ENCODE measurements at places on chromosomes 3 and 15. TPM values are rescaled to one million over a fixed set of nuclear protein-coding genes. Genes with fewer than 3 reads are reported as not detected.

- DNase-seq, result peak; percentile 66
Measured at GRCh38 chr3:177930771-177931170, 605.5 kb upstream of the KCNMB2 start.

DNA sequence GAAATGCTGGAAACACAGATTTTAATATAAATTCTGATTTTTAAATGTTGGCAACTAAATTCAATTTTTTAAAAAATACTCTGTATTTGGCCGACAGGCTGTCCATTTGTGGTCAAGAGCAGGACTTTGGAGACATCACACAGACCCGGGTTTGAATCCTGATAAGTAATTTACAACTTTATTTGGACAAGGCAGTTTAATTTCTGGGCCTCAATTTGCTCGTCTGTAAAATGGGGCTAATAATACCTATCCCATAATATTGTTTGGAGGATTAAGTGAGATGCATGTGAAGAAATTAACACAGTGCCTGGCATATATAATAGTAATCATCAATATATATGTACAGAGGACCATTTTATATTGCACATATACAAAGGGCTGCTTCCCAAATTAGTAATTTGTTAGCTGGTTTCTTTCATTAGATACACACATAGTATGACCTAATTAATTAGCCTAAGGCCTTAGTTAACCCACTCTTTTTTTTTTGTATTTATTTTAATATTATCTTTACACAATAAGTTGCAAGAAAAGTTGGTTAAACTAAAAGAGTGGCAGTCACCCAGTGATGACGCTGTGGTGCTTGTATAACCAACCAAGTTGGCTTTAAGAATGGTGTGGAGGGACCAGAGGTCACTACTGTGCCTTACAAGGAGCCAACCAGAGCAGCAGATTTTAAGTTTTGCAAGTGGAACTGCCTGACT is 665 bp downstream of the PIGB start:
- peak; percentile 30 for DNase-seq

DNA sequence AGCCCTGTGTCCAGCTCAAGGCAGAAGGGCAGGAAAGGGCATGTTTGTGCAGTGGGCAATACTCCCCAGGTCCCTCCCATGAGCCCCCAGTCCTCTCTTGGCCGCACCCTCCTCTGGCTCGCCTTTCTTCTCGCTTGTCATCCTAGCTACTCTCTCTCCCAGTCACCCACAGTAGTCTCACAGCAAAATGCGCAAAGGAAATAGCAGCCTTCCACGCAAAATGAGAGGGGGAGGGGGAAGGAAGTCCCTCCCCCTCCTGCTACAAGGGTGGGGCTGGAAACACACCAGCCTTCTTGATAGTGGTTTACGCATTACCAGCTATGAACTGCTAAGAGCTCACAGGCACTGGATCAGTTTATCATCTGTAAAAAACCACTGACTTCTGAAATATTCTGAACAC is 83.8 kb downstream of the GADL1 start:
- no peak for DNase-seq

DNA sequence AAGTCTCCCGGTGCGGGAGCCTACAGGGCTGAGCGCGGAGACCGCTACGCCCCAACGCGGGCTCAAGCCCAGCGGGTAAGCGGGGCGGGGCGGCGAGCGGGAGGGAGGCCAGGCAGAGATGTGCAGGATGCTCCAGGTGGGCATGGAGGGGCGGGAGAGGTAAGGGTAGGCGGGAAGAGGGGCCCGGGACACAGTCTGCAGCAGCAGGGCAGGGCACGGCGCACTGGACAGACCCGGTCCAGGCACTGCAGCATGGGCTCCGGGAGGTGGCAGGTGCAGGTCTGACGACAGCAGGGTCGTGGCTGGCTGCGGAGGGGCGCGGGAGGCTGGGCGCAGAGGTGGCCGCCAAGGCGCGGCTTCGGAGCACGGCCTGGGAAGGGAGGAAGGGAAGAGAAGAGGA is 102.8 kb downstream of the GABRB3 start:
- DNase-seq, result no peak

DNA sequence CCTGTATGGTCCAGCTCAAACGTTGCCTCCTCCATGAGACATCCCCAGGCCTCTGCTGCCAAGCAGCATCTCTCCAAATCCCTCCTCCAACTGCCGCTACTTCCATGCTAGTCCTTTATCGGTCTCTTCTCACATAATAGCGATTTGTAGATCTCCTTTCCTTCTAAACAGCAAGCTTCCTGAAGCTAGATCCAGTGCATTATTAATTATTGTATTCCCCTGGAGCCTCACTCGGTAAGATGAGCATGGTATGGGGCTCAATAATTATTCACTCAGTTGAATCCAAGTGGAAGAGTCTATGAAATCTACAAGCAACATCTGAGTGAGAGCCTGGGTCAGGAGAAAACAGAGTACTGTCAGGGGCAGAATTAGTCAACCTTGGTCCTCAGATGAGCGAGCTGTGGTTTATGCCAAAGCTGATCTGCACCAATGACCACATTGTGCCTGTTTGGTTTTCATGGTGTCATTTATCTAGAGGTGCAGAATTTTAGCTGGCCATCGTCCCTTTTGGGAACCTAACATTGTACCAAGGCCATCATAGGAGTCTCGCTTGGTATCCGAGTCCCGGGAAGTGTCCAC is 93.8 kb upstream of the UBE2E1 start:
- no peak for DNase-seq

DNA sequence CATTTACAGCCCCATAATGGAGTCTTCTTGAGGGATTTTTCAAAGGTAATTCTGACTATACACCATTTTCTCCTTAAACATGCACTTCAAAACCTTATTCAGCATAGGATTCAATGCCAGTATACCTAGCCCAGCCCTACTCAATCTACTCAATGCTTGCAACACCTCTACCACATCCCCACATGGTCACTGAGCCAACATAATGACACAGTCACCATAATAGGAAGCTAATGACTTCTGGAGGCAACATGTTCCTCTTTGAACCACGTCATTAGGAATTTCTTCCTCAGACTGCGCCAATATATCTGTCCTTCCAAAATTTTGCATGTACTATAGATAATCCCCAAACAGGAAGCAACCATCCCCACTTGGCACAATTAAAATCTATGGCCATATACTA is 153.9 kb upstream of the SETMAR start:
- no peak for DNase-seq

- DNase-seq, result no peak
Measured at GRCh38 chr15:29997499-29997898, 85.3 kb upstream of the GOLGA8J start.

DNA sequence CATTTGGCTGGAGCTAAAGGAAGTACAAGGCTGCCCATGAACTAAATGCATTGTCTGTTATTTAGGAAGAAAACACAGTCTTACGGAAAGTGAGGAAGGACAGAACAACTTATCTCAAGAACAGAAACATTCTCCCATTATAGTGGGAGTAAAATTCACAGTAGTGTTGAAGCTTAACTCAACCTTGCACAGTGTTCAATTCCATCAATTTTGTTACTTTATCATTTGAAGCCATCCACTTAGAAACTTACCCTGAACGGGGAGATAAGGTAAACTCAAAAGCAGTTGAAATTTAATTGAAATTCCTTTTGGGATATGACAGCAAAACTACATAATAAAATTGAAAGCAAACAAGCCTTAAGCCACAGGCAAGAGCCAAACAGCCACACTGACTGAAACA is 186.9 kb downstream of the PCCB start:
- DNase-seq, result no peak

DNA sequence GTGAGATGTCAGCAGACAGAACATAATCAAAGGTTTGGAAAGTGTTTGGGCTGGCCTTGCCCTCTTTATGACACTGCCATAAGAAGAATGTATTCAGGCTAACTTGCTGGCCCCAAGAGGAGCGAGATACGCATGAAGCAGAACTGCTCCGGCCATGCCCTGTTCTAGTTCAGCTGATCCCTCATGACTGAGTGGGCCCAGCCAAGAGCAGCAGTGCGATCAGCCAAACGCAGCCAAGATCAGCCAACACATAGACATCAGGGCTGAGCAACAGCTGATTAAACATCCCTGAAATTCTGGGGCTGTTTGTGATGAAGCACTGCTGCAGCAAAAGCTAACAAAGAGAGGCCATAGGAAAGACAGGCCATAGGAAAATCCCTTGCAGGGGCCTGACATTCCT is 24.1 kb downstream of the POMGNT2 start:
- DNase-seq, result no peak

DNA sequence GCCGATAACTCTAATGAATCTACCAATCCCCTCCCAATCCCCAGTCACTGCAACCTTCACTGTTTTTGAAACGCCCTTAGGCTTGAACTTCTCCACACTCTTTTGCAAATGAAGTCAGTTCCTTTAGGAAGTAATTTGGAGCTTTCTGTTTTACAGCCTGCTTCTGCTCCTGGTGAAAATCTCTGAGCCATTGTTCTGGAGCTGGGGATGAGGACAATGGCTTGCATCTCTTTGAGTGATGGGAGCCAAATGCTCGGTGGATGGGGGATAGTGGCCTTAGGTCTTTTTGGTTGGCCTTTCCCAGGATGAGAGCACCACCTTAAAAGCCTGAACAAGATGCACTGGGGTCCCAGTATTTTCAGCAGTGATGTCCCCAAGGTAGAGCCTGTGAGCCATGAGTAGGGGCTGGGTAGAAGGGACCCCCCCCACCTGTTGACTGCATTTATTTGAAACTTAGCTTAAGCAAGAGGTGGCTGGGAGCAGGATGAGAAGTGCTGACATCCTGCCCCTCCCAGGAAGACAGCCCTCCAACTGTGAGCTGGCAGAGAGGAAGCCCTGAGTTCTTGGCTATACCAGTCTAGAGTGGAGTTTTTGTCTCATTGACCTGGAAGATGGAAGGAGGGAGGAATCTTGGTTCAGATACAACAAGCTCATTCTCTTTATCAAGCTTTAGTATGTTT is 7.6 kb upstream of the MYO5C start:
- no peak for DNase-seq

DNA sequence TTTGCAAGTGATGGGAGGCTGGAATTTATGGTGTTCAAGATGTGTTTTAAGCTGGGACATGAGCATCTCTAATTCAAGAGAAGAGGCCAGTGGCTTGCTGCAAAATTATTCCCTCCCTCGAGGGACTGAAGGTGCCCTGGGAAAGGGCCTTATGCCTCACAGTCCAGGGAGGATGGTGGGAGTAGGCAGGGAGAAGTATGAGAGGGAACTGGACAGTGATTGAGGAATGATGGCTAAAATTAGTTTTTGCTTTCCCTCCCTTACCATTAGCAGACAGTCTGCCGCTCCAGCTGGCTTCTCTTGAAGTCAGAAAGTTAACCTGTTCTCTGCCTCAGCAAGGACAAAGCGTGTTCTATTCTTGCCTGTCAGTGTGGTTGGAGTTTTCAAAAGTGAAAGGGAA is 139.8 kb upstream of the SEMA6D start:
- no peak for DNase-seq

GRCh38 chr3:8875836-8876235 is 87.4 kb downstream of the RAD18 start:
- DNase-seq, result no peak

DNA sequence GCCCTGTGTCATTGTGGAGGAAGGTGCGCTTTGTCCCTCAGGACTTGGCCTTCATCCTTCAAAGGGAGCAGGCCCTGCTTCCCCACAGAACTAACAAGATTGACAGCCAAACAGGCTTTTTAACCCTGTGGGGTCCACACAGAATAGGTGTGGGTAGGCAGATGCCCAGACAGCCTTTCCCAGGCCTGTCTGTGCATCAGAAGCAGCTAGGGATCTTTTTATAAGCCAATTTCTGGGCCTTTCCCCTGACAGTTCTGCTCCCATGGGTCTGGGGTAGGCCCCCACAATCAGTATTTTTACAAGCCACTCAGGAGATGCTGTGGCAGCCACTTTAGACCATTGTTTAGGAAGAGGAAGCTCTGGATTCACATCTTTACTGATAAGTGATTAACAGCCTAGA is 69.2 kb downstream of the MRPL46 start:
- no peak for DNase-seq

DNA sequence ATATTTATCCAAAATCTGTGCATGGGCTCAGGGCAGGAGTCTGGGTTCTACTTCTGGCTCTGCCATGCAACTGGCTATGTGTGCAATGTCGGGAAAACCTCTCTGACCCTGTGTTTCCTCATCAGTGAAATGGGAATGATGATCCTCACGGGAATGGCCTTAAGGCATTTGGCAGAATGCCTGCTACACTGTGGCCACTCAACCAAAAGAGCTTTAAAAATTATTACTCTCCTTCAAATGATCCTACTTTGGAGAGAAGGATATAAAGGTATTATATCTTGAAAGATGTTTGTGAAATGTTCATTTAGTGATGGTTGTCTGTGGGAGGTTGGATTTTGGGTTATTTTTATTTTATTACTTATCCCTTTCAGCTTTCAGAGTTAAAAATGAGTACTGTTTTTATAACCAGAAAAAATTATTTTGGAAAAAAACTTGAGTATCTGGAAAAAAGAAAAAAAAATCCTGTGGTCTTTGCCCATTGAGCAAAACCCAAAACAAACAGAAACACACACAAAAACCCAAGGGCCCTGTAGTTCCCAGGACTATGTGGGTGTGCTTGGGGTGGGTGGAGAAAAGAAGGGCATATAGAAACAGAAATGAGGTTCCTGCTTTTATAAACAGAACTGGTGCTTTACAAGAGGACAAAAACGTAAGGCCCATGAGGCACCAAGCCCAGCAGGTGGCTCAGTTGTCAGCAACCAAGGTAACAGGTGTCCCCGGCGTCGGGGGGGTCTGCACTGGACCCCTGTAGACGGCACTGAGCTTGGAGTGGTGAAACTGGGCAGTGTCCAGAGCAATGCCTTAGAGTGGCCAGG is 22.0 kb downstream of the RGMA start:
- no peak for DNase-seq

DNA sequence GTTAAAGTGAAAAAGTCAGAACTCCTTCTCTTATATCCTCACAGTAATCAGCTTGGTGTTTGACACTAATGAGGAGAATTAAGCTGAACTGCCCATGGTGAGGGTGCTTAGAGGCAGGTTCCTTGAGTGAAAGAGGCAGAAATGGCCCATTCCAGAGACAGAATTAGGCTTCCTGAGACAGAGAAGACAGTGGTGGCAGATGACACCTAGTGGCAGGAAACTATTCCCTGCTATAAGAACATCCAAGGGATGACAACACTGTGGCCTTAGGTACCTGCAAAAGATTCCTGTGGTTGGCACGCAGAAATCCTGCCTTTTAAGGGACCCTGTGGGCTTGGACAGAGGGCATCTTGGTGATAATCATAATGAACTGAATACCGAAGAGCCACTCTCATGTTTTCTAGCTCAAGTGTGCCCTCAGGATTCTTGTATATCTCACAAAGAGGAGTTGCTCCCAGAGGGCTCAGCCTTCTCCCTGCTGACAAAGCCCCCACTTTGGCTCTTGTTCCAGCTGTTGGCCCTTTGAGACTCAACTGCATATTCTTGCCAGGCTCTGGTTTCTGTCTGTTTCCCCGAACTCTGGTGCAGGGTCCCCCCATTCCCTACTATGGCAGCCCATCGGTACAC is 56.0 kb downstream of the KBTBD12 start:
- DNase-seq, result peak; percentile 65

CPNE4 gene
- under 0.01 TPM for total RNA-seq

GRIP2 gene
- total RNA-seq, result under 0.01 TPM

UROC1 gene
- total RNA-seq, result not detected

CCDC39 gene
- not detected for total RNA-seq

GATM gene
- total RNA-seq, result 1.3 TPM

CPN2 gene
- not detected for total RNA-seq

ZNF662 gene
- 1.3 TPM for total RNA-seq
